ENCODE measurements at places on chromosomes 1 and 21.

GRCh38 chr1:68011657-68012375 lies 38.6 kb downstream of the DIRAS3 start:
- DNase-seq: no peak

DNA sequence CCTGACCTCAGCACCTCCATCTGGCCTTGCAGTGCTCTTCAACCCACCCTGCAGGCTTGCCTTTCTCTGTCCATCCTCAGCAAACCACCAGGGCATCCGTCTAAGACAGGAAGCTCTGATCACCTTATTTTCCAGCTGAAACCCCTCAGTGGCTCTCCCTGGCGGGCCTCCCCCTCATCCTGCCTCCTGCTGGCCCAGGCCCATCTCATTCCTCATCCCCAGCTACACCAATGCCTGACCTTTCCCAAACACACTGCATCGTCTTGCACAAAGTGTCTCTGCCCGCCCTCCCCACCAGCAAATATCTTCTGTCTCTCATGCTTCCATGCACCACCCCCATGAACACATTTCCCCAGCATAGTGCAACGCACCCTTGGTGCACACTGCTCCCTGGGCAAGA lies 205.0 kb downstream of the TOMM20 start:
- no peak for DNase-seq

DNA sequence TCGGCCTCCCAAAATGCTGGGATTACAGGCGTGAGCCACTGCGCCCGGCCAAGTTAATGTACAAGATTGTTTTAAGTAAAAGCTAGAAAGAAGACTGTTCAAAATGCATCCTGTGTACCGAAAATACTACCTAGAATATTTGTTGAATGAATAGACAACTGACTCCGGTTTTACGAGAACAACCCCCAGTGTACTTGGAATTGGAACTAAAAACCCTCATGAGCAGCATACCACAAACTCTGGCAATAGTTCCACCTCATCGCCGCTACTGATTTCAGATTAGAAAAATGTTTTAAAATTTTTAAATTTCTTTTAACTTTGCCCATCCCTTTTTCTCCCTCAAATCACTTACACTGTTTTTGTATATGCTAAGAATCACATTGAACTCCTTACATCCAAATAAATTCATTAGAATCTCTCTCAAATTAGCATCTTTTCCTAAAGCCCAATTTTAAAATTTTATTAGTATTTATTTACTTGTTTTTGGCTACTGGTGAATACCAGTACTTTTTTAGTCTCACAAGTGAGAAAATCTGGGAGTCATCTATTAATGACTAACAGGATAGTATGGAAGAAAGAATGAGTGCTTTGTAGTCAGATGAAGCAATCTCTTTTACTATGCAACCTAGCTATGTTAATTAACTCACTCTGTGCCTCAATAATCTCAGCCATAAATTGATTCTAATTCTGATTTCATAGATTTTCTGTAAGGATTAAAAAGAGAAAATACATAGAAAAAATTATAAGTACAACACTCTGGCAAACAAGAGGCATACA lies 95.1 kb downstream of the GPATCH2 start:
- no peak for DNase-seq

DNA sequence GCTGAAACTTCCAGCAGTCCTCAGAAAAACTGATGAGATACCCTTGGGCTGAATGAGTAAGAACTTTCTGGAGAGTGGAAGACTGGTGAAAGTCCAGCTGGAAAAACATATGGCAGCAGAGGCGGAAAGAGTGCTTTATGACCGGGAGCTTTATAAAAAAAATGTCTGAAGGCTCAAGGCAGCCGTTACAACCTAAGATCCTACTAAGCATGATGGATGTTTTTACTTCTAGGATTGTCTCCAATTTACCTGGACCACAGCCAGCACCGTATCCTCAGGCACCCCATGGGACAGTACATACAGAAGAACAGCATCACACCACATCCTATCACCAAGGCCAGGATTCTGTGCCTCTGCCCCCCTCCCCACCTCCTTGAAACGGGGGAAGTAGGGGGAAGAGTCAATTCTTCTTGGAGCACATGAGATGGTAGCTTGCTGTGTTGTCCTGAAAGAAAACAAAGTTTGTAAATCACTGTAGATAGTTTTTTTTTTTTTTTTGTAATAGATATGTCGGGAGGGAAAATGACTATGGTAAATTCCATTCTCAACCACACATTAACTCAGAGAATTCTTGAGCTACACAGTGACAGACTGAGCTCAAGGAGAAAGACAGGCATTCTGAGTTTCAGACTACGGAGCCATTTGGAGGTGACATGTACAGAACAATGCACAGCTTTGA lies 11.8 kb upstream of the IRF2BP2 start:
- DNase-seq: no peak

GRCh38 chr1:87902830-87903229 lies 574.1 kb downstream of the LMO4 start:
- DNase-seq: no peak

DNA sequence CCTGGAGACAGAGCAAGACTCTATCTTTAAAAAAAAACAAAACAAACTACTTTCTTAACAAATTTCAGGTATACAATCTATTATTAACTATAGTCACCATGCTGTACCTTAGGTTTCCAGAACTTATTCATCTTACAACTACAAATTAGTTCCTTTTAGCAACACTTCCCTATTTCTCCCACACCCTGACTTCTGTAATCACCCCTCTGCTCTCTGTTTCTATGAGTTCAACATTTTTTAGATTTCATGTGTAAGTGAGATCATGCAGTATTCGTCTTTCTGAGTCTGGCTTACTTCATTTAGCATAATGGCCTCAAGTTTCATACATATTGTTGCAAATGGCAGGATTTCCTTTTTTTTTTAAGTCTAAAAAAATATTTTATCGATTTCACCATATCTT lies 77.9 kb upstream of the LPGAT1 start:
- DNase-seq: no peak

GRCh38 chr1:163673759-163674151 lies 352.0 kb downstream of the NUF2 start:
- DNase-seq: no peak

GRCh38 chr21:40254540-40255465 lies 387.6 kb downstream of the PCP4 start:
- DNase-seq: no peak

DNA sequence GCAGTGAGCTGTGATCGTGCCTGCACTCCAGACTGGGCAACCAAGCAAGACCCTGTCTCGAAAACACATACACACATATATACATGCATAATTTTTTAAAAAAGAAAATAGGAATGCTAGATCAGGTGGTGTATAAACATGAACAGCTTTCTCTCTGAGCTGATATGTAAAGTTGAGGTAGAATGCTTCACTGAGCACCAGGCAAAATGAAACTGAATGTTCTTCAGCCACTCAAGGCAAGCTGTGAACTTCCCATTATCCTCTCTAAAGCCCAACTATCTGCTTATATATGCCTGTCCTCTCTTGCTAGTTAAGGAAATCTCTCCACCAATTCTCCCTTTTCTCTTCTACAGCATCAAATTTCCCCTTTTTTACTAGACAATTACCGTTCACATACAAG lies 93.0 kb downstream of the NUF2 start:
- DNase-seq: no peak

DNA sequence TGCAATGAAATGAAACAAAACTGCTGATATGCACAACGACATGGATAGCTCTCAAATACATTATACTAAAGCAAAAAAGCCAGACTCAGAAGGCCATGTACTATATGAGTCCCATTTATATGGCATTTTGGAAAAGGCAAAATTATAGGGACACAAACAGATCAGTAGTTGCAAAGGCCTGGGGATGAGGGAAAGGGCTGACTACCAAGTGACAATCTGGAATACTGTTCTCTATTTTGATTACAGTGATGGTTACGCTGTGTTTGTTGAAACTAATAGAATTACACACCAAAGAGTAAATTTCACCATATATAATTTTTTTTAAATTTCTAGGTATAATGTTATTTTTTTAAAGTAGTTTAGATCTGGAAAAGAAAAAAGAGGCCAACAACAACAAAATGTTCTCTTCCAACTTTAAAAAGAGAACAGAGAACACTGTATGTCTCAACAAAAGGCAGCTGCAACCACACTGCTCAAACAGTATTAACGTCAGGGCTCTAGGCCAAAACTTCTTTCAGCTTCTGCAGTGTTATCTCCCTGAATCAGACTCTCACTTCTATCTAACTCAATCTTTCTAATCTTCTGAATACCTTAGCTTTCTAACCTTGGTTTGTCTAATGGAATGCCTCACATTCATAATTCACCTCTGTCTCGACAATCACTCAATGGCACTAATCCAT lies 75.8 kb downstream of the FOXJ3 start:
- DNase-seq: no peak

DNA sequence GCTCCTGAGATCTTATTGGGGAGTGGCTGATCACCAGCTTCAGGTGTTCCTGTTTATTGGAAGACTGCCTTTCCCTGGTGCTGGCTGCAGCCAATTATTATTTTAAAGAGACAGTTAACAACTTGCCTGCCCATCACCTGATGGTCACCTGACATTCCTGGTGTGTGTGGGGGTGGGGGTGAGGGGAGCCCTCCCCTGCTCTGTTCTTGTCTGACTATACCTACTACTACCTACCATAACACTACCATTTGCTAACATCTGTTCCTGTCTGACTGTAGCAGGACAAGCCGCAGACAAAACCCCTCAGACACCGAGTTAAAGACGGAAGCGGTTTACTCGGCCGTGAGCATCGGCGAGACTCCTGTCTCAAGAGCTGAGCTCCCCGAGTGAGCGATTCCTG lies 54.9 kb upstream of the NBPF3 start:
- DNase-seq: no peak

- no peak for DNase-seq
Measured at GRCh38 chr1:65668368-65668767, 124.3 kb upstream of the PDE4B start.

GRCh38 chr1:118184739-118185083 lies 317 bp downstream of the SPAG17 start:
- no peak for DNase-seq

- no peak for DNase-seq
Measured at GRCh38 chr1:204712708-204713430, 27.3 kb upstream of the LRRN2 start.

GRCh38 chr1:33271666-33272505 lies 15.6 kb downstream of the ZNF362 start:
- no peak for DNase-seq

DNA sequence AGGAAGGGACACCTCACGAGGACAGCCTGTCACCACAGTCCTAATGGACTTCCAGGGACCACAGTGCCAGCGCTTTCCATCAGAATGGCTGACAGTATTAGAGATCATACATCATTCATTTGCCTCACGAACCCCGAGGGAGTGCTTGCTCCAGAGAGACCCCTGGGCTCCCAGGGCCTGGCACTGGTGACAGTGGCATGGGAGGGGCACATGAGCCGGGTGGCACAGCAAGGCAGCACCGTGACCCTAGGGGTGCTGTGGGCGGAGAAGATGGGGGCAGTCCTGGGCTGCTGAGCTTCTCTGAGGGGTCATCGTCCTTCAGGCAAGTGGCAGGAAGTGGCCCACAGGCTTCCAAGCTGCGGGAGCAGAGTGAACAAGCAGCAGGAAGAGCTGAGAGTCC lies 16.4 kb upstream of the TSPEAR start:
- DNase-seq: no peak

DNA sequence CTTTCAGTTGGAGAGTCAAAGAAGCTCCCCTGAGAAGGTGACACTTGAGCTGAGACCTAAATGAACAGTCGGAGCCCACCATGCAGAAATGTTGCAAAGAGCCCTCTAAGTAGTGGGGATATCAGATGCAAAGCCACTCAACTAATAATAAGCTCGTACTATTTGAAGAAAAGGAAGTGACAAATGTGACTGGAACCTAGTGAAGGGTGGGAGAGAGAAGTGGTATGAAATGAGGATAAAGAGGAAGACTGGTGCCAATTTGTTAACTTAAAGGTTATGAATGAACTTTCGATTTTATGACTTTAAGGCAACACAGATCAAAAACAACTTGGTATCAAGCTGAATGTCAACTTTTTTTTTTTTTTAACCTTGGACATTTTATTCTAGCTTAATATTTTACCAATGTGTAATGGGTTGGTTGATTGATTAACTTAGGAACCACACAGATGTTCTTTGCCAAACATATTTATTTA lies 14.7 kb downstream of the LYPLAL1 start:
- DNase-seq: no peak

GRCh38 chr21:41966872-41967621 lies 13.2 kb upstream of the C2CD2 start:
- no peak for DNase-seq

GRCh38 chr21:41294548-41295231 lies 21.9 kb upstream of the FAM3B start:
- DNase-seq: no peak

DNA sequence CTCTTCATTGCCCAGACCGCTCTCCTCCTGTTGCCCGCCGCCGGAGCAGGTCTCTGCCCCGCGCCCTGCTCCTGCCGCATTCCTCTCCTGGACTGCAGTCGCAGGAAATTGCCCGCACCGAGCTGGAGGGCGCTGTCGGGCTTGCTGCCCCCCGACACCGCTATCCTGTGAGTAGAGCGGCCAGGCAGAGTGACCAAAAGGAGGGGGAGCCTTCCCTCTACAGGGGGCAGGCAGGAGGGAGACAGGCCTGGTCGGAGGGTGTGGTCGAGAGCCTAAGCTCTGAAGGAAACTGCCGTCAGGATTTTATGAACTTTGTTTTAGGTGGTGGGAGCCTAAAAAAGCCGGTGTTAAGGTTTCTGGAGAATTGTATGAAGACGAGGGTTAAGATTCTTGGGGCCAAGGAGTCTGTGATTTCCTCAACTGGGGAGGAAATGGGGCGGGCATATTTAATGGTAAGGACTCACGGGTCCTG lies 517 bp downstream of the LRIG2 start:
- no peak for DNase-seq

DNA sequence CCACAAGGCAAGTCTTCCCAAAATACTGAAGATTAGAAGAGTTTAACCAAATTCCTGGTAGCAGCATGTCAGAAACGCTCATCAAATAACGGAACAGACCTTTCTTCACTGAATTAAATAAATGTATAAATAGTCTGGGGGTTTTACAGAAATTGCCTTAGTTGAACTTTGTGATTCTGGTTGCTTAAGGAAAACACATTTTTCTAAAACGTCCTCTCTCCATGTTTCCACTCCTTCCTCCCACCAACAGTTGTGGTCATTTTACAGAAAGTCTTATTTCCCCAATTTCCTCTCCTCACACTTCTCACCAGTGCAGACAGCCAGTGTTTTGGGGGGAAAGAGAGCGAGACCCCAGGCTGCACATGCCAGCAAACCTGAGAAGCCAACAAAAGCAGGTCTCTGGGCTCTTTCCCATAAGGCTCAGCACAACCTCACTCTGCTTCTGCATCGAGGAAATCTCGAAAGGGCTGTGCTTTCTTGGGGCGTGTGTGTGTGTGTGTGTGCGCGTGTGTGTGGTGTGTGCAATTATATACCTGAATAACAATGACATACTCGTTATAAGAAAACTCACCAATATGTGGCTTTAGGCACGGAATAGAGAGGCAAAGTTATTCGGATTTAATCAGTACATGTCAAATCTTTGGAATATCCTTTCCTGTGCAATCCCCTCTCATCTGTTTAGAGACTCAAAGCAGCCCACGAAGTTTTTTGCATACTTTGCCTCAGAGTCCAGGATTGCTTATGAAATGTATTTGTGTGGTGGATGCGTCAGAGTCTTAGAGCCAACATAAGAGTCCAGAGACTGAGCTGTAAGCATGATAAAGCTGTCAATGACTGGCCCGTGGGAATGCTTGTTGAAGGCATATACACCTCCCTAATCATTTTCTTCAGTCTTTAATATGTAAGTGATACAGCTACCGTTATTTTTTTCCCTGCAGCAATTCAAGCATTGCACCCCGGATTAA lies 2.0 kb downstream of the KCNJ15 start:
- no peak for DNase-seq
